AG10803 (cell line): ENCODE measurements at places on chromosomes 2 and 18.

DNA sequence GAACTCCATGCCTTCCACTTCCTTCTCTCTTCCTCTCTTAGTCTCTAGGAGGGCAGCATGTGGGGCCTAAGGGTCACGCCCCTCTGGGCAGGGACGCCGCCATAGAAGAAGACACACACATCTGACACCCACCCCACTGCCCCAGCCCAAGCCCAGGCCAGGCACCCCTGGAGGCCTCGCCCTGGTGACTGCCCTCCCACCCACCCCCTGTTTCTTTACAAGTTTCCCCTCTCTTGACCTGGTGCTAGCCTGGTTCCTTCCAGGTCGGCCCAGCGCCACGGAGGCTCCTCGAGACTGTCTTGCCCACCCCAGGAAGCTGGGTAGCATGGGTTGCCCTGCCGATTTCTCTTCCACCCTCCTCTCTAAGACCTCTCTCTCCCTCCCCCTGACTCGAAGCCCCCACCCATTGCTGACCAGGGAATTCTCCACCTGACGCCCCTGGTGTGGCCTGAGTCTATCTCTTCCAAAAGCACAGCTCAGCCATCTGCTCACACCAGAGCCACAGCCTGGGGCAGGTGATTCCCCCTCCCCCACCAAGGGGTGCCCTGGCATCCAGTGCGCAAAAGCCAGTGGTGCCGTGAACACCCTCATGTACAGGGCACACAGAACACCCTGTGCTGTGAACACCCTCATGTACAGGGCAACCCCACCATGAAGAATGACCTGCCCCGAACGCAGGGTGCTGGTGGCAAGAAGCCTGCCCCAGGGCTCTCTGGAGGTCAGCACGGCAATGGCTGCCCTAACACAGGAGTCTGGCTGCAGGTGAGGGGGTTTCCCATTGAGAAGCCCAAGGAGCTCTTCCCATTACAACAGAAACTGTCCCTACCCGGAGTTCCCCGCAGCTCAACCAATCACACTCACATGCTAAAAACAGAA, 13.5 kb upstream of the SALL3 start:
- no peak for DNase-seq

- peak; percentile 36 for DNase-seq
Measured at GRCh38 chr2:161165811-161166210, 5.6 kb downstream of the TANK start.

DNA sequence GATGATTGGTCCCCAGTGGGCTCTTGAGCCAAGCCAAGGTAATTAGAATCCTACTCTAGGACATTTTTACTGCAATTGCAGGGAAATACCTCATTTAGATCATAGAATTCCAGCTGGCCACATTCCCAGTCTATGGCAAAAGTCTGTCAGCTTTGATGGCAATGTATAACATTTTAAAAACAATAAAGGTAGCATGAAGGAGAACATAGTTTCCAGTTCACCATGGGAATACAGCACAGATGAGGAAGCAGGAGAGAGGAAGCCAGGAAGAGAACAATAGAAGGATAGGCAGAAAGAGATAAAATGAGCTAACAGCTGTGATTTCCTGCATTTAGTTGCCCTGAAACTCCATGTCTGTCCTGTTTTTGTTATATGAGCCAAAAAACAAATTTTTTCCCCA, 897.3 kb upstream of the DDX18 start:
- DNase-seq, result no peak

GRCh38 chr2:109447251-109447661, 166.5 kb downstream of the SEPTIN10 start:
- peak; percentile 98 for DNase-seq

GRCh38 chr2:191486584-191487320, 191.2 kb upstream of the NABP1 start:
- peak; percentile 99 for DNase-seq

DNA sequence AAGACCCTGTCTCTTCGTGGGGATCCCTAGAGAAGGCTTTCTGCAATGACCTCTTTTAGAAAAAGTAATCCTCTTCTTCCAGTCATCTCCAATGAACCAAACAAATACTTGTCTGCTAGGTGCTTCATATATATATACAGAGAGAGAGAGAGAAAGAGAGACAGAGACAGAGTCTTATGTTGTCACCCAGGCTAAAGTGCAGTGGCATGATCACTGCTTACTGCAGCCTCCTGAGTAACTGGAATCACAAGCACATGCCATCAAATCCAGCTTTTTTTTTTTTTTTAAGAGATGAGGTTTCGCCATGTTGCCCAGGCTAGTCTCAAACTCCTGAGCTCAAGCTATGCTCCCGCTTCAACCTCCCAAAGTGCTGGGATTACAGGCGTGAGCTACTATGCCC, 18.6 kb upstream of the PKDCC start:
- no peak for DNase-seq

DNA sequence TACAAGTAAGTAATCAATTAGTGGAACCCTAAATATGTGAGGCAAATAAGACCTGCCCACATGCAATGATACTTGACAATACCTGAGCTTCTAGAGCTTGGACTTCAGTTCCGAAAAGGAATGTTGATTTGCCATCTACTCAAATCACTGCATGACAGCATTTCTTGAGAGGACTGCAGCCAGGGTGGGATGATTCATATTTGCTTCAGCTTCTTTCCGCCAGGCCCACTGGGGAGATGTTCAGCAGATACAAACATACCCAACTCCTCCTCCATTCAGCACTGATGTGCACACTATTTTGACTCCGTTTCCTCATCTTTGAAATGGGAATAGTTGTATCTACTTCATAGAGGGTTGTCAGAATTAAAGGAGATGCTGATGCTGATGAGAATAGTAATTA, 28.8 kb upstream of the TMEM177 start:
- no peak for DNase-seq

DNA sequence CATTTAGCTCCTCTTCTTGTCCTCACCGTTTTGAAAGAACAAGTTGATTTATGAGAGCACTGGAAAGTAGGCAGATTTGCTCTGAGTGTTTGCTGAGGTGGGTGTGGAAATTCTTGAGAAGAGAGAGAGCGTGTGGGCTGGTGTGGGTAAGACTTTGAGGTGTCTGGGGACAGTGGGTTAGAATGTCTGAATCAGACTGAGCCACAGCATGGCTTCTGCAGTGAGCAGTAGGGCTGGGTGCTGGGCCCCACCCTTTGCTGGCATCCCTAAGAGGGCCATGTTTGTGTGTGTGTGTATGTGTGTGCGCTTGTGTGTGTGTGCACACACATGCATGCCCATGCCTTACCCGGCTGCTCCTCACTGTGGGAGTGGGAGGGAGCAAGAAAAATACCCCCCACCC, 63.7 kb downstream of the COPS8 start:
- peak; percentile 65 for DNase-seq

DNA sequence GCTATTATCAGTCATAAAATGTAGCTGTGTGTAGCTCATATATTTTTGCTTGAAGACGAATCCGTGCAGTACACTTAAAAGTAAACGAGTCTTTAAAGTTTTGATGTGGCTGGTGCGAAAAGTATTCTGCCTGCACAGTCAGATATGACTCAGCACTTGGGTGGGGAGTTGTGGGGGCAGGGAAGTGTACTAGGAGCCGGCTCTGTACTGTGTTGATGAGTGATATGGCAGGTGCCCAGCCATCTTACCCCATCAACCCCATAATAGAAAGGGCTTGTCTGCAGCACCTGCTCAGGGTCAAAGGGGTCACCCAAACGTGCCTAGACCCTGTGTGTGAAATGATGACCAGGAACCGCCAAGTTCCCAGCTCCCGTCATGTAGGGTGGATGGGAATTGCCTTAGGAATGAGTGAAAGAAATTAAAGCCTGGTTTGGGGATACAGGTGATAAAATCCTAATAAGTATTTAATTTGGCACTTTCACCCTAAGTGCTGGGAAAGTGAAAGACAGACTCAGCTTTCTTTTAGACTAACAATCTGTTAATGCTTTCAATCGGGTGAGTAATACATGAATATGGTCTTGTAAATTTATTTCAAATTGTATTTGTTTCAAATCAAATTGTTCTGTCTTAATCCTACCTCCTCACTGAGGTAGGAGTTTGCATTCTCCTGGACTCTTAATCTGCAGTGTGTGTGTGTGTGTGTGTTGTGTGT, 48.0 kb downstream of the BCL2L11 start:
- DNase-seq, result peak; percentile 66

DNA sequence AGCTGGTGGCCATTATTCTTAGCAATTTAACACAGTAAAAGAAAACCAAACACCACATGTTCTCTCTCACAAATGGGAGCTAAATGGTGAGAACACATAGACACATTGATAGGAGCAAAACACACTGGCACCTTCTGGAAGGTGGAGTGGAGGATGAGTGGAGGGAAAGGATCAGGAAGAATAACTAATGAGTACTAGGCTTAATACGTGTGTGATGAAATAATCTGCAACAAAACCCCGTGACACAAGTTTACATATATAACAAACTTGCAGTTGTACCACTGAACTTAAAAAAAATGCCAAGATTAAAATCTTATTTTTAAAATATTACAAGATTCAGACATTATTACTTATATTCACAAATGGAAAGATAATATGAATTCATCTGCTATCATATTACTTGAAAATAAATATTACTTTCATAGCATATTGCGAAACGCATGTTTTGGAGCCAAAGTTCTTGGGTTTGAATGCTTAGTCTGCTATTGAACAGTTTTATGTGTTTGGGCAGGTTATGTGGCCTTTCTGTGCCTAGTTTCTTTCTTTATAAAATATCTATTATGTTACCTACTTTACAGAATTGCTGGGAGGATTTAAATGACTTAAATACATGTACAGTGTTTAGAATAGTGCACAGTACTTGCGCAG, 20.5 kb downstream of the ANKRD62 start:
- DNase-seq, result no peak

- DNase-seq, result no peak
Measured at GRCh38 chr2:36415381-36416022, 59.9 kb downstream of the CRIM1 start.

GRCh38 chr18:70127359-70127758, 78.1 kb downstream of the RTTN start:
- no peak for DNase-seq

- peak; percentile 90 for DNase-seq
Measured at GRCh38 chr2:43265001-43265400, 38.6 kb upstream of the ZFP36L2 start.

DNA sequence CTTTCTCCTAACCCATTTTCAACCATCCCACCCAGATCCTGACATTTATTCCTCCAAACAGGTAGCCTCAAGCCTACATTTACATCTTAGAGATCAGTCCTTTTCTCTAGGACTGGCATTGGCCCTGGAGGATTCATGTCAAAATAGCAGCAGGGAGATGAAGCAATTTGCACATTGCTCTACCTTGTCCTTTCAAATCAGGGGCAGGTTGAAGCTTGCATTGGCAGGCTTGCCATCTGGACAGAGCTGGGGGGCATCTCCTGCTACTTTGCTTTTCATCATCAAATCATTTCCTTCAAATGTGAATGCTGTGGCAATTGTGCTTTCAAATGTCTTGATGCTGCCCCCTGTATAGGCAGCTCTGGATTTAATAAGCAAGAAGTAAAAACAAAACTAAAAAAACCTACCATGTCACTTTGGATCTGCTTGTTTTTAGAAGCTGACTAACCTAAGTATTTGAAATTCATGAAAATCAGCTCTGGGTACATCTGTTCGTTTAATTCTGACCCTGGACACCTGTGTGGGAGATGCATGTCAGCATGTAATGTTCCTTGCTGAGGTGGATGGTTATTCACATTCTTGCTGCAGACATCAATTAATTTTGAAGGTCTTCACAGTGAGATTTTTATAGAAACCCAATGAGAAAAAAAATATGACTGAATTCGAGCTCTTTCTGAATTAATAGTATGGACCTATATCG, 47.9 kb downstream of the KIF5C start:
- no peak for DNase-seq

DNA sequence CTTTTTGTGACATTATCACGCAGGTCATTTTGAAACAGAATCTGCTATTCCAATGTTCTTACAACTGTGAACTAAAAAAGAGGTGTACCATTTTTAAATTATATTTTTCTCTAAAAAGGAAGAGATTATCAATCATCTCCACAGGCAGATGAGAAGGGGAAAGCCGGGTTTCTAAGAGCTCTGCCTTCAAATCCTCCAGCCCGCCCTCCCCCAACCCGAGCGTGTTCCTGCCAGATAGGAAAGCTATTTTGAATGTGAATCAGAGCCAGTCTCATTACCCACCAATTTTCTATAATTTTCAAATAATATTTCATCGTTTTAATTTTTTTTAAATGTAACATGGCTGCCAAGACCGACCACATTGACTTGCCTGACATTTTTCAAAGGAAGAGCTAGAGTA, 65.9 kb downstream of the KCNF1 start:
- no peak for DNase-seq

DNA sequence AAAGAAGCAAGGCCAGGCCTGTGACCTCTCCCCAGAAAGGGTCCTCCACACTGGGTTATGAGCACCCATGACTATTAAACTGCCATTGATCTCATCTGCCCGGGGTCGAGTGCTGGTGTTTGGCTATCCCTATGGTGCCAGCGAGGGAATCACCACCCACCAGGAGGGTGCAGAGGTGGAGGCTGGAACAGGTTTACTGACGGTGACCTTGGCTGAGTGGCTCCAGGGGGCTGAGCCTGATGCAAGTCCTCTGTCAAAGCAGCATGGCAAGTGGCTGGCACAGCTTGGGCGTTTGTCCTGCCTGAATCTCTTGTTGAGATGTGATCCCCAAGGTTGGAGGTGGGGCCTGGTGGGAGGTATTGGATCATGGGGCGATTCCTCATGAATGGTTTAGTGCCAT, 196.4 kb upstream of the HDAC4 start:
- no peak for DNase-seq

- peak; percentile 73 for DNase-seq
Measured at GRCh38 chr2:100260712-100261620, 61.3 kb downstream of the LONRF2 start.

- DNase-seq, result no peak
Measured at GRCh38 chr2:61157371-61158003, 4.5 kb upstream of the C2orf74 start.

DNA sequence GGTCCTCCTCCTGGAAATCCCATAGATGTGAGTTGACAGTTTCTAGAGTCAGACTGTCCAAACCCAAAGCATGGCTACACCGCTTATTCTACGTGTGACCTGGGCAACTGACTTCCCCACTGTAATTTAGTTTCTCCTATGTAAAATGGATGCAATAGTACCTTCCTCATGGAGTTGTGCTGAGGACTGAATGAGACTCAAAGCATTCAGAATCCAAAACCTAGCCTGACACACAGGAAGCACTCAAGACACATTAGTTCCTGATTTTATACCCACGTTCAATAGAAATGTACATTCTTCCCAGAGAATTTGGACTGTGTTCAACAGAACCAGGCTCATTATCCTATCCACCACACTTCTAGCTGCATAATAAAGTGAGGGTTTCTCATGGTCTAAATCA, 88.8 kb downstream of the STK39 start:
- DNase-seq, result no peak

DNA sequence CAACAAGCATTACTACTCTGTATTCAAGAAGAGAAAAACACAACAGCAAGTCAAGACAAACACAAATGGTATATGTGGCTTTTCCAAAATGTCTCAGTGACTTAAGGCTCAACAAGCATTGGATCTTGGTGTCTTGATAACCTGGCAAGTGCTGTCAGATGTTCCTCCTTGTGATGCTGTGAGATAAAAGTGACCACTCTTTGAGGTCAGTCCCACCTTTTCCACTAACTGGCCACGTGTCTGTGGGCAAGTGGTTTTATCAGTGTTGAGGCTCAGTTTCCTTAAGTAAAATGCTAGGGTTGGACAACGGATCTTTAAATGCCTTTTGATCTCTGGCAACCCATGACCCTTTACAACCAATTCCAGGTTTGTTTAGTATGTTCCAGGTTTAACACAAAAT, 98.7 kb downstream of the BCL2 start:
- no peak for DNase-seq
